ENCODE measurements at places on chromosomes 3 and 15.

DNA sequence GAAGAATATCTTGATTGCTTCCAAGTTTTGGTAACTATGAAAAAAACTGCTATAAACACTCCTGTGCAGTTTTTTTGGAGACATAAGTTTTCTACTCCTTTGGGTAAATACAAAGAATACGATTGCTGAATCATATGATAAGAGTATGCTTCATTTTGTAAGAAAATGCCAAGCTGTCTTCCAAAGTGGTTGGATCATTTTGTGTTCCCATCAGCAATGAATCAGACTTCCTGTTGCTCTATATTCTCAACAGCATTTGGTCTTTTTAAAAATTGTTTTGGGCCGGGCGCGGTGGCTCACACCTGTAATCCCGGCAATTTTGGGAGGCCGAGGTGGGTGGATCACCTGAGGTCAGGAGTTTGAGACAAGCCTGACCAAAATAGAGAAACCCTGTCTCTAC is 14.5 kb downstream of the BTD start:
- no peak for DNase-seq

DNA sequence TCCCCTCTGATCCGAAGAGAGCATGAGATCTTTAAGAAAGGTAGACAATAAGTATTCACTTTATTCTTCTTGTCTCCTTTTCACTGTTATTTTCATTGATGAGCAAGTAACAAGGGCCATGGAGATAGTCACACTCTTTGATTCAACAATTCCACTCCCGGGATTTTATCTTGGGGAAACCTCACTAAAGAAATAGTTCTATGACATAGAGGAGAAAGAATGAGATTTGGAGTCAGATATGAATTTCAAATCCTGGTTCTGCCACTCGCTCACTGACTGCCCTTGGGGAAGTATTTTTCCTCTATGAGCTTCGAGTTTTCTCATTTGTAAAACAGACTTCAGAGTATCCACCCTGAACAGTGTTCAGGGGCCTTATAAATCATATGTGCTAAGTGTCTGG is 514.6 kb downstream of the NLGN1 start:
- DNase-seq, result no peak

GRCh38 chr3:38617586-38617985 is 31.9 kb downstream of the SCN5A start:
- no peak for DNase-seq

- DNase-seq, result no peak
Measured at GRCh38 chr3:65953881-65954733, 84.6 kb downstream of the MAGI1 start.

GRCh38 chr15:91472316-91472756 is 372.3 kb downstream of the SV2B start:
- DNase-seq, result no peak

DNA sequence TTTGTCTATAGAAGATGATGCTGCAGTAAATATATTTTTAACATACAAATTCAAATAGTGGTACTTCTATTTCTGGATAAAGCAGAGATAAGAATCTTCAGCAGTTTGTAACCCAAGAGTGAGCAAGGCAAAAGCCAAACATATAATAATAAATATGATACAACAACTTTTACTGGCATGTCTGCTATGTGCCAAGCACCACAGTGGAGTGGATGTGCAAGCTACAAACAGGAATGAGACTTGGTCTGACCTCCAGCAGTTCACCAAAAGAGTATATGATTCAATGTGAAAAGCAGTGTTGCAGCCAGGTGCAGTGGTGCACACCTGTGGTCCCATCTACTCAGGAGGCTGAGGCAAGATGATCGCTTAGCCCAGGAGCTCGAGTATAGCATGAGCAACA is 395.6 kb downstream of the EPHB1 start:
- no peak for DNase-seq

DNA sequence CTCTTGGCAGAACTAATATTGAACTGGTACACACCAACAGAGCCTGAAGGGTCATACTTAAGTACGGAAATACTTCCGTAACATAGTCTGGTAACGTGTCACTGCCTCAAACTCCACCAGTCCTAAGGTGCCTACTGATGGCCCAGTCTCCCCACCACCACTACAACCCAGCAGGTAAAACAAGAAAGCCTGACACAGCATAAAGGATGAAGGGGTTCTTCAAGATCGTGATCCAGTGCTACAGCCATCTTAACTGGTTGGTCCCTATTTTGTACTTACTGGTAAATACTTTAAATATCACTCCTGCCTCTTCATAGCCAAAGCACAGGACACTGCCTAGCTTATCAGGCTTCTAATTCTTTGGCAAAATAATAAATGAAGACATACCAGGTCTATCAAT is 46.5 kb downstream of the PEAK1 start:
- no peak for DNase-seq

GRCh38 chr3:159253860-159254259 is 452.0 kb downstream of the MFSD1 start:
- no peak for DNase-seq

DNA sequence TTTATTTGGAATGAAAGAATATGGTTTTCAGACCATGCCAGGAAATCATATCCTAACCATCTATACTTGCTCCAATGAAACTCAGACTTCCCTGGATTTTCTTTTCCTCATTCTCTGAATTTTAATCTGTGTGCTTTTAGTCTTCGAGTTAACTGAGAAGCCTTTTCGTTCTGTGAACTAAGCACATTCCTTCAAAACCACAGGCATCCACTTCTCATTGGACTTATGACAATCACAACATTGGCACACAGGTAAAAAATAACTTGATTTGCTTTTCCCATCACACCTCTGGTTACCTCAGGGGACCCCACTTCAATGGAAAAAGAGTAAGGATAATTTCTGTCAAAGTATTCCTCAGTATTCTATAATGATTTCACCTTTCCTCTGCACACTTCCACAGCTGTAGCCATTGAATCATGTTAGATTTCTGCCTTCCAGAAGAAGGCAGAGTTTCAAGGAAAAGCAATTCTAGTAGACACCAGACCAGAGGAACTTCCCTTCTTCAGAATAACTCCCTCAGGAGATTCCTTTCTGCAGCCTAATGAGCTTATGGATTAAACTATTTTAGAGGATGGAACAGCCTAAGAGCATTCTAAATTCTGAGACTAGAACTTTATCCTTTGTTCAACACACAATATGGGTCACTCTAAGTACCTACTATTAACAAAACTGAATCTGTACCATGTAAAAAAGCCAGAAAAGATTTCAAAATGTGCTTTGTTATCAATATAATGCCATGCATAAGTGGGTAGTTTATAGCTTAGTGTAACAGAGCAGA is 15.9 kb downstream of the COMMD2 start:
- no peak for DNase-seq

DNA sequence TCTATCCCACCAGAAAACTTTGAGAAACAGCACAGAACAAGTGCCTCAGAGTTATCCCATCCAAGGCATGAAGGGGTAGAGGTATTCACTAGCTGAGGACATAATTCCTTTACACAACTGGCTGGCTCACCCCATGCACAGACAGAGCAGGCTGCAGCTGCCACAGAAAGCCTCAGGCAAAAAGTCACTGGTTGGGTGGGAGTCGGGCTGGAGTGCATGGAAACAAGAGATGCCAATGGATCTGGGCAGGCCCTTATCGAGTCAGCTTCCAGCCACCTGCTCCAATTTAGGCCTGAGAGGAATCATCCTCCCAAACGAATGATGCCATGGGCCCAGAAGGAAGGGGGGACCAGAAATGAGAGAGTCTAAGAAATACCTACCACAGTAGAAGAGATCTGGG is 83.0 kb downstream of the RSL24D1 start:
- DNase-seq, result no peak

- no peak for DNase-seq
Measured at GRCh38 chr3:110929816-110930215, 141.8 kb upstream of the NECTIN3 start.

DNA sequence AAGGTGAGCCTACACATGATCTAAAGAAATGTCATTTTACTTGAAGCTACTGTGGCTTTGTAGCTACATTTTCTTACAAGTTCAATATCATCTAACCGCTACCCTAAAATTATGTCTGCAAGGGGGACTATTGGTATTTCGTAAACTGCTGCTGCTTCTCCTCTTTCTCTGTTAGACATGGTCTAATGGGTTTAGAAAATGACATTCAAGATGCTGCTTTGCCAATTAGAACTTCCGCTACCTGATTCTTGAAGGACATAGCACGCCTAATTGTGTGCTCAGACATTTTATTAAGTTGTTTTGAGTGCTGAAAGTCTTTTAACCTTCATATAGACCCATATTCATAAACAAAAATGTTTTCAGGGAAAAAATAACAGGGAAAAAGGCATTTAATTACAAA is 283.7 kb upstream of the ICE2 start:
- no peak for DNase-seq

- no peak for DNase-seq
Measured at GRCh38 chr3:62771331-62772072, 103.7 kb downstream of the CADPS start.

GRCh38 chr3:55576621-55577388 is 89.7 kb upstream of the WNT5A start:
- no peak for DNase-seq

GRCh38 chr15:47762621-47763020 is 45.3 kb downstream of the SEMA6D start:
- no peak for DNase-seq

DNA sequence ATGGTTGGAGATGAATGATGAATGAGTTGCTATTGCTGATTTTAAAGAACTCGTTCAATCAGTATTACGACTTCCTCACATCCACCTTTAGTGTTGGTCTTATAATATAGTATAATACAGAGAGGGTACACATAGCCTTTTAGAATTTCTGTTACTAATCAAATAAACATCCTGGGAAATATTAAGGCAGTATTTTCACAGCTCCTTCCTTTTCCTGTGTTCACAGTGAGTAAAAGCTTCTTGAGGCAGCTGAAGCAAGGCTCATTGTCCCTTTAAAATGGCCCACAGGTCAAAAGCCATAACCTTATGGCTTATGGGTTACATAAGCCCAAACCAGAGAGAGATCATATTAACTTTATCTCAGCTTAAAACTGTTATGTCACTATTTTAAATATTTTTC is 1.3 kb upstream of the BTLA start:
- no peak for DNase-seq

DNA sequence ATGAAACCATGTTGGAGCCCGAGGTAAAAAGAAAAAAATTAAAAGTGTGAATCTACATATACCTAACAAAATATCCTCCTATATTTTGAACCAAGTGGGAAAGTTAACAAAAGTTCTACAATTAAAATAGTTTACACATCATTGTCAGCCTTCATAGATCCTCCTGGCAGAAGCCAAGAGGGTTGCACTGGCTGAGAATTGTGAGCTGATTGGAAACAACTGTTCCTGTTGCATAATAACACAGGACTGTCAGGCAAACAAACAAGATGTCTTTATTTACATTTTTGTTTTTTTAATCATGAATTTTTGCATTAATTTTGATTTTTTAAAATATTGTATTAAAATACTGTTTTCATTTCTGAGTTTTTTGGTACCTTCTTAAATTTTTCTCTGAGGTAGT is 215.2 kb upstream of the MME start:
- no peak for DNase-seq

DNA sequence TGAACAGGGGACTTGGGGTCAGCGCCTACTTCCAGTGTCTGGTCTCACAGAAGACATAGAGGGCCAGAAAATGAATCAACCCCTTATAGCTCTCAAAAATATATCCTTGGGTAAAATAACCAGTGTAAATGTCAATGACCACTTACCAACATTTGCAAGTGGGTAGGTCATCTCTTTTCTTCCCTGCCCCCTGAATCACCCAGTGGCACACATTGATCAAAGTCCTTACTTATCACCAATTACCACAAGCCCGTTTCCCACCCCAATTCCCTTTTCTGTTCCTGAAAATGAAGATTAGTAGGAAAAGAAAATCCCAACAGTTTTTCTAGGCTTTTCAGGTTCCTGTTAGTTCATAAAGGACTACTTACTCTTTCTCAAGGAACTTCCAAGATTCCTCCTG is 70.5 kb upstream of the HEG1 start:
- no peak for DNase-seq

DNA sequence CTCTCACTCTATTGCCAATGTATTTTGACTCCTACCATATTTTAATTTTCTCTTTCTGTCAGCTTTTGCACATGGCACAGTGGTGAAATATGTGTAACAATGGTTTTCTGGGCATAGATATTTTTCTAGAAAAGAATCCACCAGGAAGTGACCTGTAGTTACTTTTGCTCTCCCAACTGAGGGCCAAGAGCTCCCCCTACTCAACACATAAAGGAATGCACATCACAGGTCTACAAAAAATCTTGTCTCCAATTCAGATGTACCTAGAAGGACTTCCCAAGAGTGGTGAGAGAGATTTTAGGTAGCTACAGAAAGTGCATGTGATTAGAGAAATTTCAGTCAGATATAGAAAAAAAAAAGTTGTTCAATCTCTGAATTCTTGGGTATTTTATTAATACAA is 15.6 kb downstream of the CPA3 start:
- no peak for DNase-seq

DNA sequence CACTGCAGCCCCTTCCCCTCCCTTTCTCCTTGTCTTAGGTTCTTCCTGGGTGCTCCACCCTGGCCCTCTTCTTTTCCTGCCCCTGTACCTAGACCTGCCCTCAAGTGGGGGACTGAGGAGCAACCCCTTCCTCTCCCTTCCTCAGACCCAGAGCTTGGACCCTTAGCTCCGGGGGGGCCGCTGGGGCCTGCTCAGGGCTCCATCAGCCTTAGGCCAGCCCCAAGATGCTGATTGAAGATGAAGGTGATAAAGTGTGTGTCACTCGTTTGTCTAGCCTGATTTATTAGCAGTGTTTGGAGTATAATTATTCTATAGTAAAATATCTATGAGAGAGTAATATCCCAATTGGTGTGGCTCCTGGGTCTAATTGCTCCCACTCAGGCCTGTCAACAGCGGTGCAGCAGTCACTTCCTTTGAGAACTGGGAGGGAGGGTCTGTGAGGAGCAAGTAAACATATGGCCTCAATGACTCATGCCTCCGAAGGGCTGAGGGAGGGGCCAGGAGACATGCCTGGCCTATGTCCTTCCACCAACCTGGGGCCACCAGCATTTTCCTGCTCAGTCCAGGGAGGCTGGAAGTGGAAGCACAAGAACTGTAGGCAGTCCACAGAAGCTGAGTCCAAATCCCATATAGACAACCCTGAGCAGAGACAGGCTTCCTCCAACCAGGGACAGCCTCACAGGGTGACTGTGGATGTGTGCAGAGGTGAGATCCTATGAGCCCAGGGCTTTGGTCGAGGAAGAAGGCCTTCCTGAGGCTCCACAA is 123.2 kb downstream of the DNAJB8 start:
- DNase-seq, result no peak

DNA sequence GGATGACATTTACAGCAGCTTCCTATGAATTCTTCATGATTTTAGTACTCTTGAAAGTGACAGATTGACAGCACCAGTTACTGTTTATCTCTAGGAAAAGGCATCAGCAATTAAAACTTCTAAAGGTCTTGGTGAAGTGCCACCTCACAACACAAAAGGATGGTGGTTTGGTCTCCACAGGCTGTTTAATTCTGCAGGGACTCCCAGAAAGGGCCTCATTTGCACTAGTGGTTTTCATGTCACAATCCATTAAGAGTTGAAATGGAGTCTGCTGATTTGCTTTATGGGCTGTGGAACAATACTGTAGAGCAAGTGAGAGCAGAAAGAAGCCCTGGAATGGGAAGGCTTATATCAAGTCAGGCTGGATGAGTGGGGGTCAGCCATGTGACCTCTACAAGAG is 225.3 kb upstream of the KCNMB2 start:
- DNase-seq, result no peak

GRCh38 chr3:178476886-178477285 is 59.4 kb upstream of the KCNMB2 start:
- DNase-seq, result no peak

GRCh38 chr3:9216736-9217135 is 32.7 kb downstream of the SRGAP3 start:
- DNase-seq, result no peak

GRCh38 chr15:93126148-93126547 is 37.1 kb upstream of the RGMA start:
- no peak for DNase-seq

- no peak for DNase-seq
Measured at GRCh38 chr3:47337656-47338055, 43.2 kb upstream of the PTPN23 start.

Data from stimulated activated CD8-positive, alpha-beta memory T cell treated with anti-CD3 and anti-CD28 coated beads, Interleukin-7, amount 100 ng/mL, for 24 hours (primary cell).